ENCODE measurements at places on chromosomes 16 and 17.

GRCh38 chr16:30974348-30974747 is 10.7 kb upstream of the HSD3B7 start:
- DNase-seq, result no peak

DNA sequence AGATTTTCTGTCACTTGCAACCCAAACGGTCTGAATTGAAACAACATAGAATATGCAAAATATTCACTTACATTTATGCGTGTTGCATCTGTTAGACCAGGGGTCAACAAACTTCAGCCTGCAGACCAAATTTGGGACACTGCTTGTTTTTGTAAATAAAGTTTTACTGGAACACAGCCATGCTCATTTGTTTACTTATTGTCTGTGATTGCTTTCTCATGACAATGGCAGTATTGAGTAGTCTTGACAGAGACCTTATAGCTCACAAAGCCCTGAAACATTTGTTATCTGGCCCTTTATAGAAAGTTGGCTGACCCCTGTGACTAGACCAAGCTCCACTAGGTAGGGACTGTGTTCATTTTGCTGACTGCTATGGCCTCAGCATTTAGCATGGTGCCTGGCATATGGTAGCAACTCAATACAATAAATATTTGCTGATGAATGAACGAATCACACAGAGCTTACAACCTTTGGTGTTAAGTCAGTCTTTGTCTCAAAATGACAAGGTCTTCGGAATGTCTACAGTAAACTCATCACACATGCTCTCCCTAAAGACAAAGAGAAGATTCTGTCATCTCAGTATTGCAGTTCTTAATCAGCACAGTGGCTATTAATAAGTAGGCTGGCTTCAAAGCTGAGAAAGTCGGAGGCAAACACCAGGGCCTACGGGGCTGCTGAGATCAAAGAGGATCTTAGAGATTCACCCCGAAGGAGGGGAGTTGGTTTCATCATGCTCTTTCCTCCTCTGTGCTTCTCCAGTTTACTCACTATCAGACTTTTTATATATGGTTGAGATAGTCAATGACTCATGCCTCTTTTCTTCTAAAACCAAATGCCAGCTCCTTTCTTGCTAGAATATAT is 95.2 kb upstream of the AXIN2 start:
- no peak for DNase-seq

DNA sequence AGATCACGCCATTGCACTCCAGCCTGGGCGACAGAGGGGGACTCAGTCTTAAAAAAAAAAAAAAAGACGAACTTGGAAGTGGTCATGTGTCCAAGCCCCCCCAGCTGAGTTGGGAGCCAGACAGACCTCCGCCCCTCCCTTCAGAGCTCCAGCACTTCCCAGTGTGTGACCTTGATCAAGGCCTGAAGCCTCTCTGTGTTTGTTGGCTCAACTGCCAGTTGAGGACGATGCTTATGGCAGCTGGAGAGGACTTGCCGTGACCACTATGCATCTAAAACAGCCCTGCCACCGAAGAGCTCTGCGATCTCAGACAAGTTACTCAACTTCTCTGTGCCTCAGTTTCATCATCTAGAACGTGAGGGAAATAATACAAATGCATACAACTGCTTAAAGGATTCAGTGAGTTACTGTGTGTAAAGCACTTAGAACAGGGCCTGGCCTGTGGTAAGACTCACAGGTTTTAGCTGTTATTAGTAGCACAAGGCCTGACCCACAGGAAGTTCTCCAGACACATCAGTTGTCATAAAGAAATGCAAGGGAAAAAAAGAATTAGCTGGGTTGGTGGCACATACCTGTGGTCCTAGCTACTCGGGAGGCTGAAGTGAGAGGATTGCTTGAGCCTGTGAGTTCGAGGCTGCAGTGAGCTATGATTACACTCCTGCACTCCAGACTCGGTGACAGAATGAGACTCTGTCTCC is 7.0 kb upstream of the IL27 start:
- no peak for DNase-seq

DNA sequence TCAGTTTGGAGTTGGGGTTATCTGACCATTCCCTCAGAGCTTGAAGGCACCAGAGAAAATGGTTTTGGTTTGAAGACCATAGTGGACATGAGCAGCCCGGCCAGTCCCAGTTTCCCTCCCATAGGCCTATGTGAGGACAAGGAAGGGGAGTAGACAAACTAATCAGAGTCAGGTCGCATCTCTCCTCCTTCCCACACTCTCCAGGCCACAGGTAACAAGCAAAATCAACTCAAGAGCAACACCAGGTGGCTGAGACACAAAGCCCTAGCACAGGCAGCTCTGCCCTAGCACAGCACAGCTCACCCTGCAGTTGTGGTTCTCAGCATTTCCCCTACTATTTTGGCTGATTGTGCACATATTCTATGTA is 7.2 kb downstream of the SUPT4H1 start:
- DNase-seq, result no peak

DNA sequence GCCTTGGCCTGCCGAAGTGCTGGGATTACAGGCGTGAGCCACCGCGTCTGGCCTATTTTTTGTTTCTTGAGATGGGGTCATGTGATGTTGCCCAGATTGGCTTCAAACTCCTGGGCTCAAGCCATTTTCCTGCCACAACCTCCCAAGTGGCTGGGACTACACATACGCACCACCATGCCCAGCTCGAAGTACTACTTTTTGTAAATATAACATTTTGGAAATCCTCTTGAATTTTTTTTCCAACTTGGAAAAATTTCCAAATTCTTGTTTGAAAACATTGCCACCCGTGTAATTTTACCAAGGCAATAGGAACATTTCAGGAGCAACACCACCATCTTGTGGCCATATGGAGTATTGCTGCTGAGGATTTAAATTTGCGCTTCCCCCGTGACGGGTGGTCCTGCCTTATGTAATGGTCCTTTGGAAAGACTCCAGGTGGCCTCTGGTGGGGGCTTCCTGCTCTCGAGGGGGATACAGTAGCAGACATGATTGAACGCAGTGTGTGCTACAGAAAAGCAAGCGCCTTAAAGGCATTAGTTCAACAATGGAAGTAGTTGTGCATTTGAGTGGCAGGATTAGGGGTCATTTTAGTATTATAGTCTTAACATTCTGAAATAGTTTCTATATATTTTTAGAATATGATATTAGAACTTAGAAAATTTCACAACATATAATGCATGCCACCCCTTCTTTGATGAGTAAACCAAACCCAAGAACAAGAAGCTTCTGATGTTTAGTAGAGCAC is 8.0 kb downstream of the FLYWCH1 start:
- no peak for DNase-seq

- no peak for DNase-seq
Observed at GRCh38 chr17:72997559-72997958, 94.9 kb downstream of the SLC39A11 start.

GRCh38 chr17:4261452-4261851 is 2.3 kb downstream of the ANKFY1 start:
- DNase-seq, result no peak

DNA sequence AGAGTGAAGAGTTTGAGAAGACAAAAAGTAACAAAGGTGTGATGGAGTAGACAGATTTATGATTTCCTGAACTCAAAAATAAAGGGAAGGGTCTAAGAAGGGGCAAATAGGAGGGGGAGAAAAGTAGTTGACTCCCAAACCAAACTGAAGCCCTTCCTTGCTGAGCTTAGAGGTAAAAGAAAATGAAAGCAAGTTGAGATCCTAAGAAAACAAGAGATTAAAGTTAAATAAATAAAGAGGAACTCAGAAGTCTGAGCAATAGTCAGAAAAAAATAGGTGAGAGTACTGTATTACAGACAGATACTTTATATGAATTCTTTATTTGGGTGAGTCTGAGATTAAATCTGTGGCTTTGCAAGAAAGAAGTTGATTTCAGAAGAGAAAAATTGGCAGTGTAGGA is 3.3 kb upstream of the PSMD12 start:
- DNase-seq, result no peak

All from NCI-H2029 treated with DMSO at 0.1 percent for 48 hours (cell line).